AG09309 (cell line): ENCODE measurements at places on chromosomes 3 and 15.

DNA sequence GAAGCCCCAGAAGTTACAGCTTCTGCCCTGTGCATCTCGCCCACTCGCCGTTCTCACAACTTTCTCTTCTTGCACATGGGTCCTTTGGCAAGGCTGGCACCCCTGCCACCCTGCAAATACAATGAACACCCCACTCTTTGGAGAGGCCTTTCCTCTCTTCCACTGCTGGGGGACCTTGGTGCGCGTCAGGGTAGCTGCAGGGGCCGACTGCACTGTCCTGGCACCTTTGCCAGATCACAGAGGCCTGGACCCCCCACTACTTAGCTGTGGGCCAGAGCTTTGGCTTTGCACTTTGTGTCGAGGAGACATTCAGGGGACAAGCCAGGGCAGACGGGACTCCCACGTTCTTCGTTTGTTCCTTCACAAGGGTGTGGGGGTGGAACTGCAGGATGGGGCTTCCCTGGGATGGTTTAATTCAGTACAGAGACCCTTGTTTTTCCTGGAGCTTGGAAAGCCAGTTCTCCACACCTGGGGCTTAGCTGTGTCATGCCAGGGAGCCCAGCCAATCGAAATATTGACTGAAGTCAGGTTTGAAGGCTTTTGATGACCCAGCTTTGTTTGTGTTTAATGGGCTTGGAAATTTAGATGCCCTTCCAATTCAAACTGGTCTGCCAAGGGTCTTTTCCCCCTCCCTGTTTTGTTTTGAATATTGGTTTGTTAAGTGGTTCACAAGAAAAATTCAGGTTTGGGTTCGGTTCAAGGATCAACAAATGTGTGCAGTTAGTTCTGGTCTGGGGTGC is 256.1 kb upstream of the TLE3 start:
- no peak for DNase-seq

GRCh38 chr3:37392957-37393356 is 218.6 kb upstream of the LRRFIP2 start:
- DNase-seq: no peak

- no peak for DNase-seq
Measured at GRCh38 chr15:28094732-28095521, 4.2 kb downstream of the OCA2 start.

GRCh38 chr3:14139771-14140170 is 14.9 kb downstream of the TMEM43 start:
- no peak for DNase-seq

GRCh38 chr15:59240036-59240435 is 33.4 kb downstream of the LDHAL6B start:
- DNase-seq: no peak

DNA sequence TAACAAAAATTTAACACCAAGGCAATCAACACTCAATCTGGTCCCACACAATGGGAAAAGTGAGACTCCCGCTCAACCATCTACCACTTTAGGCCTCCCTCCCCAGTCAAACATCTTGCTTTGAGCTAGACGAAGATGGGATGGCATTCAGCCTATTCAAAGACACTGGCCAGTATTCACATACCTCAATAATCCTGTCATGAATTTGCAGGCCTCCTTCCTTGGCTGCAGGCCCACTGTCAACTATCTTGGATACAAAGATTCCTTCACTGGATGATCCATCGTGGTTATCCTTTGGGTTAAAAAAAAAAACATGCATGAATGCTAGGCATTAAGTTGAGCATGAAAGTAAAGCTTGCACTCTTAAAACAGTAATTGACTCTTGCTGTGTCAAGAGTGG is 22.6 kb downstream of the PDZRN3 start:
- peak; percentile 77 for DNase-seq

- no peak for DNase-seq
Measured at GRCh38 chr3:66037330-66037985, 1.3 kb downstream of the MAGI1 start.

- peak; percentile 87 for DNase-seq
Measured at GRCh38 chr3:72591522-72592421, 256.5 kb downstream of the SHQ1 start.

DNA sequence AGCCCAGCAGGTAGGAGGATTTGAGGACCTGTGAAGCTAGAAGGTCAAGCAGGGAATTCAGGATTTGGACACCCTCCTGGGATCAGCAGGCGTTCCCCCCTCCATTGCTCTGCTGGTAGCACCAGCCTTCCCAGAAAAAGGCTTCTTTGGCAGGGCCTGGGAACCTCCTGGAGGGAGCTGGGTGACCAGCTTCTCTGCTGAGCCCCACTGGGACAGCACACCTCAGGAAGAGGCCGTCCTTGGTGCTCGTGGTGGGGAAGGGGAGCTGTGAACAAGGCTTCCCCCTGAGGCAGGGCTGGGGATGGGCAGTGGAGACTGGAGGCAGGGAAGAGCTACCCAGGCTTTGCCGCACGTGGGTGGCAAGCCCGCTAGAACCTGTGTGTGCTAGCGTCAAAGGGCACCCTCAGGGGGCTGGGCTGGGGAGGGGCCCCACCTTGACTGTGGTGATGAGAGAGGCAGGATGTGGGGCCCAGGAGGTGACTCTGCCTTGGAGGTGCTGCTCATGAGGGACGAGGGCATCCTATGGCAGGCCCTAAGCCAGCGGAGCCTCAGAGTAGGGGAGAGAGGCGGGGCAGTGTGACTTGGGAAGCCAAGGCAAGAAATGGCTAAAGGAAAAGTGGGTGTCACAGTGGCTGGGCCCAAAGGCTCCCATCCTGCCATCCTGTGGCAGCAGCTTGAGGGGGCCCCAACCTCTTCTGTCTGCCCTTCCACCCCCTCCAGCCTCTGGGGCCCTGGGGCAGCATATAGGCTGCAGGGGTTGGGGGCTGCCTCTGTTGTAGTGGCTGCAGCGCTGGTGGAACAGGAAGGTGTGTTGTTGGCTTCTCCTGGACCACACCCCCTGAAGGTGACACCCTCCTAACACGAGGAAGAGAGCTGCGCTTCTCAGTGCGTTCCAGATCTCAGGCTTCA is 20.7 kb downstream of the KLF13 start:
- DNase-seq: no peak
